Activated CD4-positive, alpha-beta T cell treated with anti-CD3 and anti-CD28 coated beads for 4 hours (primary cell): ENCODE measurements at places on chromosomes 5 and 9.
A peak's percentile ranks its signal among the peaks of the same experiment; 100 is the strongest.

DNA sequence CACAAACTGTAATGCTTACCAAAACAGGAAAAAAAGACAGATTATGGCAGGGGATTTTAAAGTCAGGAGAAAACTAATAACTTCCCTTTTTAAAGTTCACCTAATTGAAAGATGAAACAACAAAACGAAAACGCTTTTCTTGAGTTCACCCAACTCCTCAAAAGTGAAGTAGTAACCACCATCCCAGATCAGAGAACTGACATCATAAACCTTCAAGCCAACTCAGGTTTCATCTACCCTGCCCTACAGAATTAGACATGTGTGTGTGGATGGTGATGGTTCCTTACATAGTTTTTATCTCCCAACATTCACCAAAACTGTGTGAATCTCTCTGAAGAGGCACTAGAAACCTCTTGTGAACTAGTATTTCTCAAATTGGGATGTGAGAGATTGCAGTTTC, 195.2 kb upstream of the PTGER4 start:
- DNase-seq: no peak

DNA sequence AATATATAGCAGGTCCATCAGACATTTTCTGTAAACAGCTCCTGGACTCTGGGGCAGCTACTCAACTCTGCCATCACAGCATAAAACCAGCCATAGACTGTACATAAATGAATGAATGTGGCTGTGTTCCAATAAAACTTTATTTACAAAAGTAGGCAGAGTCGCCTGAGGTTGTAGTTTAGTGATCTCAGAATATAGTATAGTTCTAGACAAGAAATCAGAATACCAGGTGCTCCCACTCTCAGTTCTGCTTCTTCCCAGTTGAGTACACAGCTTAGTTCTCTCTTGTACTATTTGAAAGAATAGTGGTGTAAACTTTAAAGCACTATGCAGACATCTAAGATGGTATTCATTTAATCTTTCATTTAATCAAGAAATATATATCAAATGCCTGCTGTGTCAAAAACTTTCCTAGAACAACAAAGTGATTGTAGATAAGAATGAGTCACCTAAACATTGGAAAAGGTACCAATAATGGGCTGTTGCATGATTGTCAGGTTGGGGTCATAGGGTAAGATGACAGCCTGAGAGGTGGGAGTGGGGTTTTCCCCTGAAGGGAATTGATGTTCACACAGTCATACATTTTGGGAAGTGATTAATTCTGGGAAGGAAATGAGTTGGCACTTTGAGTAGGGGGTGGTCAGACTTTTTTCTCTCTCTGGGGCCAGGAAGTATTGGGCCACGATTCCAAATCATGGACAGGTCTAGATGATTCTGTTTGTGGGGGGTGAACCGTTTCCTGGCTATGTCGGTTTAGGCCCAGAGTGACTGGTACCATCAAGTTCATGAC, 37.0 kb downstream of the TNFSF8 start:
- peak; percentile 53 for DNase-seq

DNA sequence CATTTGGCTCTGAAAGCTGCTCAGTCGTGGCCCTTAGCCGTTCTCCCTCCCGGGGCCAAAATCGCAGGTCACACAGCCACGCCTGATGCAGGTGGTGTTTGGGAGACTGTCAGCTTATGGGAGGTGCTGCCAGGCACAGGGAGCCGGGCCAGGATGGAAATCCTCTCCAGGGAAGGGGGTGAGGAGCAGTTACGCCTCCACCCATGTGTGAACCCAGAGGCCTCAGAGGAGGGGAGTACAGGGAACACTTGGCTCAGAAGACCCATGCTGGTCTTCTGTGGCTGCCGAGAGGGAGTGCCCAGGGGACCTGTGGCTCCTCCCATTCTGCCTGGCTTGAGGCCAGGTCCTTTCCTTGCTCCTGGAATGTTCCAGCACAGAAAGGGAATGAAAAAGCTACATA, 3.6 kb upstream of the OLFM1 start:
- DNase-seq: no peak

GRCh38 chr5:132816083-132816482, 3.0 kb downstream of the SOWAHA start:
- no peak for DNase-seq

DNA sequence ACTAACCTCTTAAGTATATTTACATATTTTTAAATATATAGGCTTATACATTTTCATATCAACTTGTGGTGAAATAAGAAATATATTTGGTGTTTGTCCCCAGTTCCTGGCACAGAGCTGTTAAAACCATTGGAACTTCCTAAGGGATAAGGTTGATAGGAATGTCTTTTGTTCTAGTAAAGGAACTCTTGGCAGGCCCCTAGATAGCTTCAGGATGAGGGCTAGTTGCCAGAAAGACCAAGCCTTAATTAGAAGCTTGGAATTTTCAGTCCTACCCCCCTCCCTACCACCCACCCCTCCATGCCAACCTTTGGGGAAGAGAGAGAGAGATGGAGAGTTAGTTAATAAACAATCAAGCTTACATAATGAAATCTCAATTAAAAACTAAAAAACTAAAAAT, 638.6 kb upstream of the ACO1 start:
- no peak for DNase-seq

DNA sequence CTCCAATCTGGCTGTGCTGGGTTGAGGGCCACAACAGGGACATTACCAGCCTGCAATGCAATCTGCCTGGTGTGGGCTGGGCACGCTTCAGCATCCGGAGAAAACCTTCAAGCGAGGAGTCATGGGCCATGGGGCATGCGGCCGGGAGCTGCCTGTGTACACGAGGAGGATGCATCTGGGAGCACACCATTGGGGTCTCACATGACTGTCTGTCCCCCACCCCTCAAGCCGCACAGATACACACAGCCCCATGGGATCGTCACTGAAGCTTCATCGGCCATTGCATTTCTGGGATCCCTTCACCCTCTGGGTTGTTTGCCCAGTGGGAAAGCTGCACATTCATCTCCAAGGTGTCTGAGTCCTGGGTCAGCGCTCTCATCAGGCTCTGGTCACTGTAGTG, 9.9 kb downstream of the LCN1 start:
- DNase-seq: no peak

- DNase-seq: no peak
These were observed 76.2 kb upstream of the CHD1 start for GRCh38 chr5:99004960-99005359.

GRCh38 chr9:32251539-32251938, 132.9 kb upstream of the ACO1 start:
- DNase-seq: no peak
